ENCODE measurements at places on chromosomes 4 and X.

DNA sequence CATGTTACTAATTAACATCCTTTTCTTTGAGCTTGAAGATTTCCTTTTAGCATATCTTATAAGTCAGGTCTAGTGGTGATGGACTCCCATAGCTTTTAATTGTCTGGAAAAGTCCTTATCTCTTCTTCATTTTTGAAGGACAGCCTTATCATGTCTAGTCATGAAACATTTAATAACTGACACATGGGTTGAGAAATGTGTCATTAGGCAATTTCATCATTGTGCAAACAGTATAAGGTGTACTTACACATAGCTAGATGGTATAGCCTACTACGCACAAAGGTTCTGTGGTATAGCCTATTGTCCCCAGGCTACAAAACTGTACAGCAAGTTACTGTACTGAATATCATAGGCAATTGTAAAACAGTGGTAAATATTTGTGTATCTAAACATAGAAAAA, 34.5 kb upstream of the ALG13 start:
- DNase-seq = no peak

GRCh38 chrX:21723814-21724213, 34.1 kb downstream of the SMPX start:
- DNase-seq = no peak

GRCh38 chr4:118904935-118905334, 16.3 kb downstream of the SYNPO2 start:
- DNase-seq = peak; percentile 84

DNA sequence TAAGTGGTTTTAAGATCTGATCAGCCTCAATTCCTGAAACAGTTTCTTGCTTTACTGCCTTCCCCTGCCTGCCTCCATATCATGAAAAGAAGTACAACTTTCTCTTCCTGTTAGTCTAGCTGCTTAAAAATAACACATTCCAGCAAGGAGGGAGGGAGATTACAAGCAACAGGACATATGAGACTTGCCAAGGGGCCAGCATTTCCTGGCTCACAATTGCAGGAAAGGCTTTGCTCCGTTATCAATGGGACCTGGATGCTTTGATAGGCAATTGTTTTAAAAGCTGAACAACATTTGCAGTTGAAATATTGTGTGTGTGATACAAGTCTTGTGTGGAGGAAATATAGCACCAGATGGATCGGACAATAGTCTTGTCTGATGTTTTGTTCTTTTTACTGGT, 425.0 kb downstream of the FAT4 start:
- peak; percentile 50 for DNase-seq
